ENCODE measurements at places on chromosomes 1 and 21. TPM values are rescaled to one million over a fixed set of nuclear protein-coding genes. Genes with fewer than 3 reads are reported as not detected.

Gene FCRL6
- total RNA-seq: 0.11 TPM

Gene SPATA45
- total RNA-seq: not detected

Gene STPG1
- total RNA-seq: 8.9 TPM

Gene ERG
- 13.9 TPM for total RNA-seq

Gene OLIG2
- total RNA-seq: not detected

Gene RAB25
- total RNA-seq: not detected

Gene ZFP69B
- 1.8 TPM for total RNA-seq

Gene SGIP1
- 4.2 TPM for total RNA-seq
